HS-5 (cell line): ENCODE measurements at places on chromosomes 1 and 21.

DNA sequence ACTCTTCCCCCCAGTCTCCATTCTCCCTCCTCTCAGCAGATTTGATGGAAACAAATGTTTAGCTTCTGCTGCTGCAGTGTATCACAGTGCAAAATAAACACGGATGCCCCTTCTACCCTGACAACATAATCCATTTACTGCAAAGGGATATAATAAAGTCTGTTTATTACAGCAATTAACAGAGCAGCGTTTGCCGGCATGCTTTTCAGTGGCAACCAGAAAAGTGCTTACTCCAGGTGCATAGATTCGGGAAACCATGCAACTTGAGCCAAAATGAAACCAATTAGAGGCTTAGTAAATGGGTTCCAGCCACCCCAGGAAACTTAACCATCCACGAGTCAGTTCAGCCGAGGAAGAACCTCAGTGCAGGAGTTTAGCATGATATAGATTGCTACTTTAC lies 12.9 kb upstream of the LEMD1 start:
- DNase-seq, result no peak

DNA sequence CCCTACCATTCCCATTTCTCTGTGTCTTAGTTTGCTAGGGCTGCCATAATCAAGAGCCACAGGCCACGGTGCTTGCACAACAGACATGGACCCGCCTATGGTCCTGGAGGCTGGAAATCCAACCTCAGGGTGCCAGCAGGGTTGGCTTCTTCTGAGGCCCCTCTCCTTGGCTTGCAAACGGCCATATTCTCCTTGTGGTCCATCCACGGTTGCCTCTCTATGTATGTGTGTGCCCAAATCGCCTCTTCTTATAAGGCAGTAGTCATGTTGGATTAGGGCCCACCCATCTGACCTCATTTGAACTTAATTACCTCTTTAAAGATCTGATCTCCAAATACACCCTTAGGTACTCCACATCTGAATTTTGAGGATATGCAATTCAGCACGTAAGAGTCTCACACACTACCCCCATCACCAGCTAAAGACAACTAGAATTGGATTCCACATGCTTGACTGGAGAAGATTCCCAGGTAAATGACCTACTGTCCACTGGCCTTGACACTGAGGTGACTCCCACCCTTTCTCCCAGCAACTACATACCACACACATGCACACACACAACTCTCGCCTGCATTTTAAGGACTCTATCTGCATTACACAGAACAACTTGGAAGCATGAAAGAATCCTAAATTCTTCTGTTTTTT lies 28.3 kb upstream of the TMEM51 start:
- DNase-seq, result no peak

- no peak for DNase-seq
Measured at GRCh38 chr1:244060686-244061085, 9.6 kb downstream of the ZBTB18 start.

- no peak for DNase-seq
Measured at GRCh38 chr21:44980562-44981489, 41.0 kb downstream of the SLX9 start.

GRCh38 chr1:201436393-201436792 lies 14.9 kb upstream of the TNNI1 start:
- DNase-seq, result no peak
